ENCODE measurements at places on chromosomes 16 and 17. TPM values are rescaled to one million over a fixed set of nuclear protein-coding genes. Genes with fewer than 3 reads are reported as not detected.

- no peaks in the 10 kb centered on the region for H3K36me3 ChIP-seq
- no peaks in the 10 kb centered on the region for H3K4me1 ChIP-seq
- no peak for DNase-seq
- H3K4me3 ChIP-seq: no peak overlapping the region
- H3K27ac ChIP-seq: no peak overlapping the region
- H3K27me3 ChIP-seq: no peaks in the 10 kb centered on the region
Measured at GRCh38 chr17:14340857-14341754, 40.2 kb downstream of the HS3ST3B1 start.

DNA sequence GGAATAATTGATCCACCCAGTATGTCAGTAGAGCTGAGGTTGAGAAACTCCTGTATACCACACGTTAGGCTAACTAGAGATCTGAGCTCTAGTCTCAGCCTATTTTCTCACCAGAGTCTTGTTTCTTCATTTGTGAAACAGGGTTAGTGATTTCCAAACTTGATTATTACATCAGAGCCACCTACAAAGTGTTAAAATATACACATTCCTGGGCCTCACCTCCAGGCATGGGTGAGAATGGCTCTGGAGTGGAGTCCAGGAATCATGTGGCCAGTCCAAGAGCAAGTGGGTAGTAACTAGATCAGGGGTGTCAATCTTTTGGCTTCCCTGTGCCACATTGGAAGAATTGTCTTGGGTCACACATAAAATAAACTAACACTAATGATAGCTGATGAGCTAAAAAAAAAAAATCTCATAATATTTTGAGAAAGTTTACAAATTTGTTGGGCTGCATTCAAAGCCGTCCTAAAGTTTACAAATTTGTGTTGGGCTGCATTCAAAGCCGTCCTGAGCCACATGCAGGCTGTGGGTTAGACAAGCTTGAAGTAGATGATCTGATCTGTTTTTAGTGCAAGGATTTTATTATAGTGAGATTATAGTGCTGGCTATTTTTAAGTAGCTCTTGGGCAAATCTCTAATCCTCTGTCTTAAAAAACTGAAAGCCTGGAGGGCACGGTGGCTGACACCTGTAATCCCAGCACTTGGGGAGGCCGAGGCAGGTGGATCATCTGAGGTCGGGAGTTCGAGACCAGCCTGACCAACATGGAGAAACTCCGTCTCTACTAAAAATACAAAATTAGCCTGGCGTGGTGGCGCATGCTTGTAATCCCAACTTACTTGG is 20.4 kb downstream of the PRCD start:
- no peak for DNase-seq
- peak overlapping the region; percentile 78 for H3K27ac ChIP-seq
- H3K4me1 ChIP-seq: peaks cover 26% of the 10 kb centered on the region
- H3K4me3 ChIP-seq: no peak overlapping the region

DNA sequence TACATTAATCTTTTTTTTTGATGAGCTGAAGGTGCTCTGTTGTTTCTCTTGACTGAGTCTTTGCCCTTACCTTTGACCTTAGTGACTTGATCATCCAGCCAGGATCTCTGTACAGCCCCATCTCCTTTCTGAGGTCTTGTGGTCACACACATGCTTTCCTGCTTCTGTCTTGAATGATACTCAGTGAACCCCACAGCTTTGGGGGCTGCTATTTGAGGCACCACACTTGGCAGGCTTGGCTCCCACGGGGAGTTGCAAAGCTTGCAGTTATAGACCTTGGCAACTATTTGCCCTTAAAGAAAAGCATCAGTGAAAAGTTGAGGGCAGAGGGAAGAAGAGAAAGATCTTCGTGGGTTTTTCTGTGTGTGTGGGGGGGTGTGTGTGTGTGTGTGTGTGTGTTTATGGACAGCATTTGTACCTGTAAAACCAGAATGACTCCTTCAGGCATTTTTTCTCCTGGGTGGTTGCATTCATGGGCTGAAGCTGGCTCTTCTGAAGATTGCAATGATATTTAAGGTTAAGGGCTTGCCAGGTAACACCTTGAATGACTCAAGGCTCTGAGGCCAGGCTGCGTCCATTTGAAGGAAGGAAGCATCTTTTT is 101.6 kb downstream of the MSI2 start:
- no peak overlapping the region for H3K27ac ChIP-seq
- H3K4me1 ChIP-seq: peaks cover 53% of the 10 kb centered on the region
- DNase-seq: no peak
- no peaks in the 10 kb centered on the region for H3K36me3 ChIP-seq
- no peak overlapping the region for H3K4me3 ChIP-seq

DNA sequence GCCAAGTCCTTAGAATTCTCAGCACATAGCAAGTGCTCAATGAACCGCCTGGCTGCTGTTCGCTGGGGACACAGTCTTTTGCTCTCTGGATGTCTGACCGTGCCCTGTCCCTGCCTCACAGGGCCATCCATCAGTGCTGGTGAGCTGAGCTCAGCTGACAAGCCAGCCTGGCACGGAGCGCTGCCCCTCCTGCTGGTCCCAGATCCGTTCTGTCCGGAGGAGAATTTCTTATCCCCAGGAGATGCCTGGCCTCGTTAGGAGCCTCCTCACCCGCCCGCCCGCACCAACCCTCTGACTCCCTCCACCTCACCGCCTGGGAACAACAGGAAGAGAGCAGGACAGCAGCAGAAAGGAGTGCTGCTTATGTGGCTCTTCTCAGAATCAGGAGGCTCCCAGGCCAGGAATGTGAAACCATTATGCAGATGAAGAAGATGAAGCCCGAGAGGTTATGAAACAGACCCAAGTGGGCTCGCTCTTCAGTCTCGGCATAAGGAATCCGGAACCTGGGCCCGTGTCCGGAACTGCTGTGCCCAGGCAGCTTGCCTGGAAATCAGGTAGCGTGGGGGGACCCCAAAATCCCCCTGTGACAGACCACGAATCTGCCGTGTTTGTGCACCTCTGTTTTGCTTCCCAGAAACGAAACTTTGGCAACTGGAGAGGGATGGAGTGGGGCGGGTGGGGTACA is 28.8 kb upstream of the RMI2 start:
- H3K4me3 ChIP-seq: no peak overlapping the region
- H3K27me3 ChIP-seq: no peaks in the 10 kb centered on the region
- H3K4me1 ChIP-seq: peaks cover 22% of the 10 kb centered on the region
- DNase-seq: no peak
- no peaks in the 10 kb centered on the region for H3K36me3 ChIP-seq

DNA sequence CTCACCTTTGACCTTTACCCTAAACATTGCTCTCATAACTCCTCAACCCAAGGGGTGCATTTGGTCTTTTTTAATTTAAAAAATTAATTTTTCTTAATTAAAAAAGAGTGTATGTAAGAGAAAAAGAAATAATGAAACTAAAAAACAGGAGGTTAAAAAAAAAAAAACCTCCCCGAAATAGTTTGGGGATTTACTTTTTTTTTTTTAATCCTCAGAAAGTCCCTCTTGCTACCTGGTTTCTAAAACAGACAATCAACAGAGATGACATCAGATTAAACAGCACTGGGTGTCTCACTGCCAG is 301.3 kb downstream of the SOX9 start:
- no peak for DNase-seq
- no peak overlapping the region for H3K27ac ChIP-seq
- H3K4me1 ChIP-seq: peaks cover 3% of the 10 kb centered on the region
- no peaks in the 10 kb centered on the region for H3K27me3 ChIP-seq
- no peaks in the 10 kb centered on the region for H3K36me3 ChIP-seq

GRCh38 chr16:3874794-3875692 is 5.5 kb downstream of the CREBBP start:
- no peaks in the 10 kb centered on the region for H3K27me3 ChIP-seq
- no peaks in the 10 kb centered on the region for H3K36me3 ChIP-seq
- H3K4me1 ChIP-seq: peaks cover 14% of the 10 kb centered on the region
- H3K4me3 ChIP-seq: no peak overlapping the region
- H3K27ac ChIP-seq: no peak overlapping the region

- H3K27ac ChIP-seq: no peak overlapping the region
- H3K4me3 ChIP-seq: no peak overlapping the region
- no peak for DNase-seq
- H3K4me1 ChIP-seq: peaks cover 10% of the 10 kb centered on the region
- H3K27me3 ChIP-seq: no peaks in the 10 kb centered on the region
Measured at GRCh38 chr17:80797741-80798594, 193.7 kb upstream of the CHMP6 start.

DNA sequence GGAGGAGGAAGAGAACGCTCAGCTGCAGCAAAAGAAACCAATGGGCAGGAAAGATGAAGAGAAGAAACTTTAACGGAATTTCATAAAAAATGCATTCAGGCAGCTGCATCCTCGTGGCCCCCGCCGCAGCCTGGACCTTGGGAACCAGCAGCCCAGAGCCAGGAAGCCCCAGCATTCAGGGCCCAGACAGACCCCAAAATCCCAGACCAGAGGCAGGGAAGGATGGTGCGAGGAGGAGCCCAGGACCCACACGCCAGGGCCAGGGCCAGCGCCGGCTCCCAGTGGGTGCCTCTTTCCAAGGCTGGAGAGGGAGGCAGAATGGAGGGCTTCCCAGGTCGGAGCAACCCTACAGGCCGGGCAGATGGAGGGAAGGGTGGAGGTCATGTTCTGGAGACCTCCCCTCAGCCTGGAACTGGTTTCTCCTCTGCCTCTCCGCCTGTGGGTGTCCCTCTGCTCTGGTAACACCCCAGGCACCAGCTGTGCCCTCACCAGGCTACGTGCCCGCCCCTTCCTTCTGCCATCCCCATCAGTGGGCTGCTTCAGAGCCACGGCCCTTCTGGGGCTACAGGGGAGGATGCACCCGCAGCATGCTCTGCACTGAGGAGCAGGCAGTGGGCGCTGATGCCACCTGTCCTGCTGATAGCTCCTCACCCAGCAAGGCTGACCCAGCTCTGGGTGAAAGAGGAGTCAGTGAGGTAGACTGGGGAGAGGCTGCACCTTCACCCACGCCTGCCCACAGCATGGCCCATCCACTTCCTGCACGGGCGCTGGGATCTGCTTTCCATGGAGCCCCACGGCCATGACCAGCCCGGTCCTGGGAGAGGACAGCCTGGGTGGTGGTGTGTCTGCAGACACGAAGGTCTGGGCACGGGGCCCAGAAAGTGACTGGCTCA is 1.2 kb upstream of the MIF4GD start:
- no peaks in the 10 kb centered on the region for H3K27me3 ChIP-seq
- peak overlapping the region; percentile 84 for H3K27ac ChIP-seq
- DNase-seq: peak; percentile 43
- H3K4me1 ChIP-seq: peaks cover 22% of the 10 kb centered on the region

GRCh38 chr17:14098246-14098645 is 28.9 kb downstream of the COX10 start:
- H3K36me3 ChIP-seq: peaks cover 5% of the 10 kb centered on the region
- H3K4me1 ChIP-seq: peaks cover 7% of the 10 kb centered on the region
- no peak overlapping the region for H3K27ac ChIP-seq
- DNase-seq: no peak
- H3K4me3 ChIP-seq: no peak overlapping the region

- H3K4me1 ChIP-seq: peaks cover 11% of the 10 kb centered on the region
- no peaks in the 10 kb centered on the region for H3K36me3 ChIP-seq
- no peaks in the 10 kb centered on the region for H3K27me3 ChIP-seq
- H3K27ac ChIP-seq: no peak overlapping the region
Measured at GRCh38 chr16:12758670-12759558, 44.8 kb downstream of the CPPED1 start.

- peak within 1 kb of the TSS; percentile 68 for H3K27ac ChIP-seq
- DNase-seq: peak; percentile 47
- H3K4me3 ChIP-seq: peak within 1 kb of the TSS; percentile 76
- H3K27me3 ChIP-seq: no peaks in the 10 kb centered on the region
Measured at GRCh38 chr17:74972107-74972972, at the start of gene HID1. Gene HID1, minus strand, starts transcription at chr17:74972759. Its CDS starts 103 bp downstream, at chr17:74972656.

NPIPB8 gene
- total RNA-seq: not detected

NGFR gene
- 11.9 TPM for total RNA-seq

TP53TG3B gene
- 0.15 TPM for total RNA-seq

ASPA gene
- total RNA-seq: 0.81 TPM

AANAT gene
- total RNA-seq: not detected

CEP295NL gene
- total RNA-seq: 0.24 TPM

MEIOB gene
- not detected for total RNA-seq

OR4D1 gene
- total RNA-seq: not detected

FBXW10B gene
- 0.81 TPM for total RNA-seq

ZNF205 gene
- total RNA-seq: 19.8 TPM

SRP68 gene
- total RNA-seq: 65.3 TPM

INPP5K gene
- 28.4 TPM for total RNA-seq

Data from heart left ventricle (tissue), 16 donors.